ENCODE measurements at places on chromosomes 1 and 21.

- no peak for DNase-seq
Observed at GRCh38 chr1:233107130-233107660, 156.8 kb downstream of the NTPCR start.

- no peak for DNase-seq
Observed at GRCh38 chr1:37795340-37796125, 1.9 kb downstream of the MANEAL start.

DNA sequence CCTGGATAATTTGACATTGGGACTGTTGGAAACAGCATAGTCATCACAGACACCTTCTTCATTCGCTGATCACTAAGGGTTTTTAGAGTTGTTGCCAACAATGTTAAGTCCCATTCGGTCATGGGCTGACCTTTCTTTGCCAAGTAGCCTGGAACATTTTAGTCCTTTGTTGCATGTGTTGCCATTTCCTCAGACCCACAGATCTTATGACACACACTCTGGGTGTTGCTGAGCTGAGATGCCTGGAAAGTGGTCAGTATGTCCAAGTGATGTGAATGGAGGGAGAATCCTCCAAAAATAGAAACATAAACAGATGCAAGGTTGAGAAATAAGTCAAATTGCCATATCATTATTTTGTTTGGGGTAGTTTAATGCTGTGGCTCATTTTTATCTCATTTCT, 61.5 kb upstream of the GJA5 start:
- peak; percentile 25 for DNase-seq

- no peak for DNase-seq
Observed at GRCh38 chr1:192098001-192098400, 60.3 kb upstream of the RGS18 start.

GRCh38 chr1:209397371-209397770, 186.1 kb upstream of the CAMK1G start:
- no peak for DNase-seq

DNA sequence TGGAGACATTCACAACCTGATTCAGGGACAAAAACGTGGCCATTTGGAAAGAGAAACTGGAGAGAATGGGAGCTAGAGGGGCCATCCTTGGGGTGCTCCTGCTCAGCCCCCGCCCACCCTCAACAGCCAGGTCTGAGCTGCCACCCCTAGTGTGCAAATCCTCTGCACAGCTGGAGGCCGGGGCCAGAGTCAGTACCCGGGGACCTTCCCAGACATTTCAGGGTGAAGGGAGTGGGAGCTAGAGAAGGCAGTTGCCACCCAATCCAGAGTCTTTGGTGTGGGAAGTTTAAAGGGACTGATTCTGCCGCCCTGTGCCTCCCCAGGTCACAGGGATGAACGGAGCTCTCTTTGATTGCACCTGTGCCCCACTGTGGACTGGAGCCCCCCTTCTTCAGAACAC, 397.4 kb downstream of the MATN1 start:
- DNase-seq = no peak

DNA sequence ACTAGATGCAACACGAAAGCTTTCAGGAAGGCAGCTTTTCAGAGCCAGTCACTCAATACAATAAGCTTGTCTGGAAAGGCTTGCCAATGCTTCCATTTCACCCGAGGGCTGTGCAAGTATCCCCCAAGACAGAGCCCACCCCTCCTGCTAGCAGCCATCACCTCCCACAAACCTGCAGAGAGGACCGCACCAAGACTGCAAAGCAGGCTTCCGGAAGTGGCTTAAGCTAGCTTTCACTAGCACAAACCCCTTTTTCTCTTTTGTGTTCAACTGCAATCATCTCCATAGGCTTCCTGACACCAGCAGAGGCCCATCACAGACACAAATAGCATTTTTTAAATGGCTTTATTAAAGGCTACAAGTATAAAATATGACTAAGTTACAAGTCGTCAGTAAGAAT, 31.5 kb downstream of the C1orf198 start:
- no peak for DNase-seq

DNA sequence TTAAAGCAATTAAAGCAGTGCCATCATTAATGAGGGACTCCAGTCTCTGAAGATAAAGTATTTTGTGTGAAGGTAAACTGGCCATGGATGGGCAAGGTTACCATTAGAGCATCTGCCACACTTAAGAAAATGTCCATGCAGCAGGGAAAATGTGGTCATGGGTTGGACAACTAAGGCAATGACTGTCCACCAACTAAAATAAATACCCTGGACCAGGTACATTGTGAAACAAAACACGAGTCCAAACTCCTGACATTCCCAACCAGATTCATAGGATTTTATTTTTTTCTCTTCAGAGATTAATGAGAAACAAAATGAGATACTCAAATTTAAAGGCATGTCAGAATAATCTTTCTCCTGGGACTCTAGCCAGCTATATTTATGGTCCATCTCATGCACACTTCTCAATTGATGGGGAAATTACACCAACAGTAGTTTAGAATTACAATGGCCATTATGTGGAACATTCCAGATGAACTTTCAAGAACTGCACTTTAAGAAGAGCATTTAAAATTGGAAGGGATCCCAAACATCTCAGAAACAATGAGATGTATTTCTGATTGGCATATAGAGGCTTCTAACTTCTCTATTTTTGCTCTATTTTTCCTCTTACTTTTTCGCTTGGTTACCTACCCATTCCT, 8.1 kb downstream of the GBP7 start:
- DNase-seq = no peak

- no peak for DNase-seq
Observed at GRCh38 chr1:207034998-207035397, 2.4 kb upstream of the C1orf116 start.

GRCh38 chr1:119143706-119144105, 3.3 kb upstream of the WARS2 start:
- DNase-seq = no peak

DNA sequence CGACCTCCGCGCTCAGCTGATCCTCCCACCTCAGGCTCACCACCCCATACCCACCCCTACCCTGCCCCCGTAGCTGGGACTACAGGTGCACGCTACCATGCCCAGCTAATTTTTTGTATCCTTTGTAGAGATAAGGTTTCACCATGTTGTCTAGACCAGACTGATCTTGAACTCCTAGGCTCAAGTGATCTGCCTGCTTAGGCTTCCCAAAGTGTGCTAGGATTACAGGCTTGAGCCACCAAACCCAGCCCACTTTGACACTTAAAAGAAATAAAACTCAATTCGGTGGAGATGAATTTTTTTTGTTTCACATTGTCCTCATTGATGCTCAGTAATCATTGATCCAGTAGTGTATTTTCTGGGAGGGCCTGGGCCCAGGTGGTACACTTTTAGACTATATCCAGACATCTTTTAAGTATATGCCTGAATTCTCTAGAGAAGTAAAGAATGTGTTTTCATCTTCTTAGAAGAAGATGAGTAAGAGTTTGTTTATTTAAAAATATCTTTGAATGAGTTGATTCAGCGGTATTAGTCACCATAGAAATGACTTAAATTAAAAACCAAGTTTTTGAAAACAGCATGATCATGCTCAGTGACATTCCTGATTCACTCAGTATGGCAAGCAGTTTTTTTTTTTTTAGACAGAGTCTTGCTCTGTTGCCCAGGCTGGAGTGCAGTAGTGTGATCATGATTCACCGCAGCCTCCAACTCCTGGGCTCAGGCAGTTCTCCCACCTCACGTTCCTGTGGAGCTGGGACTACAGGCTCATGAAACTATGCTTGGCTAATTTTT, 57.8 kb downstream of the EPB41 start:
- DNase-seq = no peak

DNA sequence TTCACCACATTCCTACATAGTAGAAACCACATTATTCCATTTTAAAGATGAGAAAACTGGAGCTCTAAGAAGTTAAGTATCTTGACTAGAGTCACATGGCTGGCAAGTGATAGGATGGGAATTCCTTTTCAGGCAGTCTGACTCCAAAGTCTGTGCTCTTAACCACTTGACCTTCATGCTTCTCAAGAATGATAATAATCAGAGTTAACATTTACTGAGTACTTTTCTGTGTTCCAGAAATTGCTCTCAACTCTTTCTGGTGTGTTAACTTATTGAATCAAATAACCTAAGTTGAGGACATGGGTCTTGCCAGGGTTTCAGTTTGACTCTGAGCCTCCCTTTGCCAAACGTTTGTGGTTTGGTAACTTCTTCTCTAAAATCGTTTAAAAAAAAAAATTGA, 169.4 kb downstream of the RASAL2 start:
- no peak for DNase-seq

- no peak for DNase-seq
Observed at GRCh38 chr1:17764591-17764990, 9.5 kb downstream of the ACTL8 start.

GRCh38 chr1:151134396-151134795, 12.0 kb downstream of the SEMA6C start:
- DNase-seq = no peak

- no peak for DNase-seq
Observed at GRCh38 chr1:39828734-39829133, 40.1 kb upstream of the BMP8B start.

DNA sequence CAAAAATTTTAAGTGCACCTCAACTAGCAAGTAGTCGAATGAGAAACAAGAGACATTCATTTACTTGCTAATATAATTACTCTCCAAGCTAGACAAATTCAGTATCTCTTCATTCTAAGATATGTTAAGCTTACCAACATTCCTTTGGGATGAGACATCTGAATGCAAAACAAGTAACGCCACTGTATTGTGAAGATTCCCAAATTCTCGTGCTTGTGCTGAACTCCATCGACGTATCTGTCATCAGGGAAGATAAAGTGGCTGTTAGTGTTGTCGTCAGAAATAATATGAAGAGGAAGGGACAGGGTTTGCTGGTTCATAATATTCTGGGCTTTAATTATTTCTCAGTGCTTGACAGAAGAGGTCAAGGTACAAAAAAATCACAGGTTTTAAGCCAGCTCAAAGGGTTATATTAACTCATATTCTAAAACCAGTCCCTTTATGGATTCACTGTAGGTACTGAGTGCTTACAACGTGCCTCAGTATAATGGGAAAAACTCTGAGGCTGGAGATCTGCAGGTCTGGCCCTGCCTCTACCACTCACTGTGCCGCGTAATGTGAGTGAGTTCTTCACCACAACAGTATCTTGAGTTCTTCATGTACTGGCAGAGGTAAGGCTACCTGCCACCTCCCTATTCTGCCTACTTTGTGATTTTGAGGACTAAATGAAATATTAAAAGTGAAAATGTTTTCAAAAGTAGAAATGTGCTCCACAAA, 42.0 kb downstream of the PCSK9 start:
- DNase-seq = peak; percentile 16

DNA sequence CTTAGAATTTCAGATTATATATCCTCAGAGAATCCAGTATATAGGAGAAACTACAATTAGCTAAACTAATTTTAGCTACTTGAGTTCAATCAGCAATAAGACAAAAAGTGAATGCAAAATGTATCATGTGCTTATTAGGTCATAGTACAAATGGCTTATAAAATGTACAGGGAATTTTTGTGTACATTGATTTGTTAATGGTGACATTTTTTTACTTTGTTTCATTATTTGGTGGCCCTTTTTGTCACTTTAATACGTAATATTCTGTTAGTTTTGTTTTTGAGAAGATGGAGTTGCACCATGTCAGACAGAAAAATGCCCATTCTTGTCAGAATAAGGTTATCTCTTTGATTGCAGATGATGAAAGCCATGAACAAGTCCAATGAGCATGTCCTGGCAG, 33.6 kb downstream of the CC2D1B start:
- no peak for DNase-seq

- no peak for DNase-seq
Observed at GRCh38 chr1:119679223-119679622, 31.2 kb upstream of the ZNF697 start.

DNA sequence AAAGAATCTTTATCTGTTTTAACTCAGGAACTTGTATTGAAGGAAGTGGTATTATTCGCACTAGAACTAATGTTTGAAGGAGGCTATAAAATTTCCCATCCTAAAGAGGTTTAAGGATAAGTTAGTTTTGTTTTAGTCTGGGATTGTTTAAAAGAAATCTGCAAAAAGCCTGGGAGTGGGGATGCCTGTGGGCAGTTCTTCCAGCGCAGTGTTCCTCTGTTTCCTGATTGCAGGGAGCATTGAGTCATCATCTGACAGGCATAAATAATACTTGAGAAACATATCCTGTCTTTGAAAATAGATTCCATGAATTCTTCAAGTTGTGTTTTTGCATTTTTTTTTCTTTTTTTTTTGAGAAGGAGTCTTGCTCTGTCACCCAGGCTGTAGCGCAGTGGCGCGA, 350.8 kb upstream of the PTBP2 start:
- peak; percentile 93 for DNase-seq

DNA sequence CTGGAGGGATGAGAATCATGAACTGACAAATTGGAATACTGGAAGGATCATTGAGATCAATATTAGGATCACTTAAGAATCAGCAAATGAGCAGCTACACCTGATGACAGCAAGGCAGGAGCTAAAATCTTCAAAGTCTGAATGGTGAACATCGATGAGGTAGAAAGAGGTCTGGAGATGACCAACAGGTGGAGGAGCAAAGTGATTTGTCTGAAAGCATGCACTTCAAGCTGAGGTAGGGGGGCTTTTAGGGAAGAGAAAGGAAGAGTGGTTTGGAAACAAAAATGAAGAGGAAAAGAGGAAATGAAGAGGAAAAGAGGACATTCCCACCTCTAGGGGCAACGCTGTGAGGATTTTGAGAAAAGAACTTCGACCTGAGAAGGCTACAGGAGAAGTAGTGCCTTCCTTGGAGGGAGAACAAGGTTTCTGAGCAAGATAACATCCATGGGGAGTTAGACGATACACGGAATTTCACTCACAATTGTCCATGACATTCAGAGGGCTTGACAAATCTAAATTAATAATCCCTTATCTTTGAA, 79.0 kb downstream of the APP start:
- DNase-seq = no peak

GRCh38 chr21:40129809-40130208, 262.6 kb downstream of the PCP4 start:
- no peak for DNase-seq

DNA sequence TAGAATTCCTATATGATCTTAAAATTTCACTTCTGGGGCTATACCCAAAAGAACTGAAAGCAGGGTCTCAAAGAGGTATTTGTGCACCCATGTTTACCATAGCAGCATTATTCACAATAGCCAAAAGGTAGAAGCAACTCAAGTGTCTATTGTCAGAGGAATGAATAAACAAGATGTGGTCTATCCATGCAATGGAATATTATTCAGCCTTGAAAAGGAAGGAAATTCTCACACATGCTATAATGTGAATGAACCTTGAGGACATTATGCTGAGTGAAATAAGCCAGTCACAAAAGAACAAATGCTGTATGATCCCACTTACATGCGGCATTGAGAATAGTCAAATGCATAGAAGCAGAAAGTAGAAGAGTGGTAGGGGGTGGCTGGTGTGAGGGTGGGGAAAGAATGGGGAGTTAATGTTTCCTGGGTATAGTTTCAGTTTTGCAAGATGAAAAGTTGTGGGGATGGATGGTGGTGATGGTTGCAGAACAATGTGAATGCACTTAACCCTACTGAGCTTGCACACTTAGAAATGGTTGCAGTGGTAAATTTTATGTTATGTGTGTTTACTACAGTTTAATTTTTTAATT, 122.4 kb downstream of the TOMM20 start:
- DNase-seq = no peak

All from glomerular endothelial cell (primary cell).